GM12891 (cell line): ENCODE measurements at places on chromosomes 11 and 22.

DNA sequence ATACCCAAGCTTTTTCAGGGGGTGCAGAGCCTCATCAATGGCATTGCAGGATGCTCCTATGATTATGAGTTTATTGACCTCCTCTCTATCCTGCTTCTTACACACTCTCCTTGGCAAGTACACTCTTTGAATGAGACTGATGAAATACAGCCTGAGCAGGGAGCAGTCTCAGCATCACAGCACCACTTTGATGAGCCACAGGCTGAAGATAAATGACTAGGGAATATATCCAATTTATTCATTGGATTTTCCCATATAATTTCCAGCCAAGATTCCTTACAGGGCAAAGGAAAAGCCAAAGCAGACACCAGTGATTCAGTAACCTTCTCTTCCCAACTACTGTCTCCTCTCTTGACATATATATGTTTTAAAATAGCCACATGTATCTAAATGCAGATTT is 79.2 kb downstream of the CASP12 start:
- DNase-seq = no peak

DNA sequence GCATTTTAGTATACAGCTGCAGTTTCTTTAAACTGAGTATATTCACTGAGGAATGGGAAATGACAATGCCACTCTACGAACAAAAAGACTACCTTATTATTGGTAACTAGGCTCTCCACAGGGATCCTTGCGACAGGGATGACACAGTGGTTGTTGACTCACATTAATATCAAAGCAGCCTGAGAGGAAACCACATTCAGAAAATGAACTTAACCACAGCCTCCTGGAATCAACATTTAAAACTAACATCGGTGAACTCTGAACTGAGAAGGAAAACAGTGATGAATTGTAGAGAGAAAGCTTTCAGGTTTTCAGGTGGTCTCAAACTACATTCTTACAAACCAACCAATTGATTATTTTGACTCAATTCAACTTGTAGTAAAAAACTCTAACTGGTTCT is 90.3 kb upstream of the MTMR2 start:
- DNase-seq = peak; percentile 7

- DNase-seq = no peak
Measured at GRCh38 chr22:26573026-26573662, 16.8 kb downstream of the TPST2 start.

DNA sequence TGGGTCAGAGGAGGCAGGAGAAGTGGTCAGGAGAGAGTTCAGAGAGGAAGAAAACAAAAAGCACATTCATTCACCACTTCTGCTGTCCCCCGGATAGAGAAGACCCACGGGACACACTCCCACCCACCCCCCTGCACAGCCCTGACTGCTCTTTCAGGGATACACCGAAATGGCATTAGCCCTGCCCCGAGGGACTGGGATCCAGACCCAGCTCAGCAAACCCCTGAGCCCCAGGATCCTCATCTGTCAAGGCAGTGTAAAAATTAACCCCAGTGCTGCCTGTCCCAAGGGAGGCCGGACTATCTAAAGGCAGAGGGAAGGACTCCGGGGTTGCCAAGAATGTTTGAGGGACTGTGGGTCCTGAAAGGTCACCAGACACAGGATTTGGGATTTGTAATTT is 31.2 kb downstream of the TPBGL start:
- no peak for DNase-seq

- no peak for DNase-seq
Measured at GRCh38 chr11:96272529-96273222, 70.3 kb downstream of the MAML2 start.

- no peak for DNase-seq
Measured at GRCh38 chr11:18230859-18231258, 5.7 kb downstream of the SAA4 start.
